ENCODE measurements at places on chromosomes 16 and 17.

- DNase-seq = no peak
Observed at GRCh38 chr17:31007695-31008373, 37.0 kb downstream of the RNF135 start.

- no peak for DNase-seq
Observed at GRCh38 chr16:56950051-56950450, 11.7 kb upstream of the CETP start.

DNA sequence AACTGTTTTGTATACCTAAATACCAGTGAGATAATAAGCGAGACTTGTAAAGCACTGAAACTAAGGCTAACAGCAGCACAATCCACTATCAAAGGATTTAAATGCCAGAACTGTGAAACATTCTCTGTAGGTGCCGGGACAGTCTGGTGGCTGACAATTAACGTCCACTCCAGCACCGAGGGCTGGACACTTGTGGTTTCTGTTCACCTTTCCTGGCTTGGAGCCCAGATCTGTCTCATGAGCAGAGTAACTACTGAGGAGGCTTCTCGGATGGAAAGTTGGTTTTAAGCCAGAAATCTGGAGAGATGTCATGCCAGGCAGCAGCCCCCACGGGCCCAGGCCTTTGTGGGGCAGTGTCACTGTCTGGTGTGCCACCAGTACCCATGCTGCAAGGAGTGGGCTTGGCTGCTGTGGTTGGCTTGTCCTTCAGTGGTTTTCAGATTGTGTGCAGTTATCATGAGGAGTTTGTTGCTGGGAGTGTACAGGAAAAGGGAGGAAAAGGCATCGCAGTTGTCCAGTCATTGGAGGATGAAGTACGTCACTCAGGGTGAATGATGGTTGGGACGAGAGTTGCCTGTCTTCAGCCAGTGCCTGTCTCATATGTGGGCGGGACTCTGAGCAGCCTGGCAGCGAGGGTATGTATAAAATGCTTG lies 35.5 kb downstream of the UBN1 start:
- peak; percentile 26 for DNase-seq

GRCh38 chr16:6905601-6906000 lies 427.0 kb upstream of the RBFOX1 start:
- DNase-seq = no peak

- no peak for DNase-seq
Observed at GRCh38 chr17:1989135-1989534, 36.0 kb downstream of the RTN4RL1 start.

DNA sequence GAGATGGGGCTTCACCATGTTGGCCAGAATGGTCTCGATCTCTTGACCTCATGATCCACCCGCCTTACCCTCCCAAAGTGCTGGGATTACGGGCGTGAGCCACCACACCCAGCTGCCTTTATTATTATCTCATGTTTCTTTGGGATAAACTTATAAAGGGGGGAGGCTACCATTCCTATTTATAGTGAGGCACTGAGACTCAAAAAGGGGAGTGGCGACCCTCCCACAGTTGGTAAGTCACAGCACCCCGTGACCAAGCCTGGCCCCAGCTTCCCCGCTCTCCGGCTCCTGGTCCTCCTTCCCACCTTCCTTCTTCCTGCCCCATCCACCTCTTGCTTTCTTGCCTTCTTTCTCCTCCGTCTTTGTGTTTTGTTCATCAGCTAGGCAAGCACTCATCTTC lies 5.2 kb downstream of the MYH3 start:
- no peak for DNase-seq

- no peak for DNase-seq
Observed at GRCh38 chr16:31093132-31093703, 1.4 kb downstream of the VKORC1 start.

- no peak for DNase-seq
Observed at GRCh38 chr17:4059656-4060055, 83.2 kb downstream of the ZZEF1 start.

DNA sequence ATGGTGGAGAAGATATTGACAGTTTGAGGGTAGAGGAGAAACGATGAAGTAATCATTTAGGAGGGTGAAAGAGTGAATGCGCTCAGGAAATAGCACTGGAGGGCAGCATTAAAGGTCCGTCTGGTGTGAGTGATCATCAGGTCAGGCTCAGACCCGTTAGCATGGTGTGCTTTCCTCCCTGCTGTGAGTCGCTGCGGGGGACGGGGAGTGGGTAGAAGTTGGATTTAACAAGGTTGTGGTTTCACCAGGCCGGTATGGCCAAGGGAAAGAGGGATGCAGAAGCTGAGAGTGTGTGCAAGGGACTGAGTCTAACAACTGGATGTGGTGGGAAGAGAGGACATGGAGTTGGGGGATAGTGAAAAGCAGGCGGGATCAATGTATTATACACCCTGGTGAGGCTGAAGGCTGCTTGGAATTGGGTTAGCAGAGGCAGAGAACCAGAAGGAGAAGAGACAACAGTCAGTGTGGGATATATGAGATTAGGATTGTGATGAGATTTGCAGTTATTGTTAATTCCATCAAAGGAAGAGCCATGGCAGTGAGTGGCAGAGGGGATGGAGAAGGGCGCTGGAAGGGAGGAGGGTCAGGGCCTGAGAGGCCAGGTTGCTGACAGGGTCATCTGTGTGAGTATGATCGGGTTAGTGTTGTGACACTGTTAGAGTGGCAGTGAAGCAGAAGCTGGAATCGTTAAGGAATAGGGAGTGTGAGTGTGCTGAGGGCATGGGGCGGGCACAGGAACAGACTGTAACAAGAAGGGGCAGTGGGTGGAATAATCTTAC lies 59.0 kb upstream of the TBX2 start:
- no peak for DNase-seq

DNA sequence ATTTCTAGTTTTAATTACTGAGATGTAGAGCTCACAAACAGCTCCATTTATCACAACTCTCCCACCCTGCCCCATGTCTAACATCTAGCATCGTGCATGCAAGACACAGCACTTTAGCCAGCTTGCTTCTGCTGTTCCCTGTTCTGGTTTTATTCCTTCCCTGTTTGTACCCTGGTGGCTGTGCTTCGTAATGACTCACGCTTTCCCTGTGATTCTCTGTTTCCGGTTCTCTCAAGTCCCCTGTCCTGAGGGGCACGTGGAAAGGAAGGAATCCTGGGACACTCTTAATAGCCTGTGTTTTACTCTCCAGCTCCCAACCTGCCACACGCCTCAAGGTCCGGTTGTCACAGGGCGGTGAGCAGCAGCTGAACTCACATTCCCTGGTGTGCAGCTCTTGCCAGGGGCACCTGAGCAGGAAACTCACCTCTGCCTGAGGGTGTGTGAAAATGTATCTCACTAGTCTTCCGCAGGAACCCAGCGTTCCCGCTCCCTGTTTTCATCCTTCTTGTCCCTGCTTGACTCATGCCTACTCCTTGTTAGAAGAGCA lies 10.6 kb downstream of the SHISA6 start:
- DNase-seq = no peak

DNA sequence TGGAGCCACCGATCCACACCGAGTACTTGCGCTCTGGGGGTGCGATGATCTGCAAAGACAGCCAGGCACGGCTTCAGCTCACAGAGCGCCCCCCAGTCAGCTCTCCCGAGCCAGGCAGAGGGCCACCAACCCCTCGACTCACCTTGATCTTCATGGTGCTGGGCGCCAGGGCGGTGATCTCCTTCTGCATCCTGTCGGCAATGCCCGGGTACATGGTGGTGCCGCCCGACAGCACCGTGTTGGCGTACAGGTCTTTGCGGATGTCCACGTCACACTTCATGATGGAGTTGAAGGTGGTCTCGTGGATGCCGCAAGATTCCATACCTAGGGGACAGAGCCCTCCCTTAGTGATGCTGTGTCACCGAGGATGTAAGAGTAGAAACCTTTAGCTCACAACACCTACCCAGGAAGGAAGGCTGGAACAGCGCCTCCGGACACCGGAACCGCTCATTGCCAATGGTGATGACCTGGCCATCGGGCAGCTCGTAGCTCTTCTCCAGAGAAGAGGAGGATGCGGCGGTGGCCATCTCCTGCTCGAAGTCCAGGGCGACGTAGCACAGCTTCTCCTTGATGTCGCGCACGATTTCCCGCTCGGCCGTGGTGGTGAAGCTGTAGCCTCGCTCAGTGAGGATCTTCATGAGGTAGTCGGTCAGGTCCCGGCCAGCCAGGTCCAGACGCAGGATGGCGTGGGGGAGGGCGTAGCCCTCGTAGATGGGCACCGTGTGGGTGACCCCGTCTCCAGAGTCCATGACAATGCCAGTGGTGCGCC lies 1.6 kb downstream of the ACTG1 start:
- no peak for DNase-seq

- peak; percentile 68 for DNase-seq
Observed at GRCh38 chr17:80826955-80827645, 164.5 kb upstream of the CHMP6 start.

GRCh38 chr17:82869536-82869935 lies 29.7 kb upstream of the ZNF750 start:
- DNase-seq = no peak

- DNase-seq = no peak
Observed at GRCh38 chr16:10957771-10958482, 13.6 kb downstream of the CLEC16A start.

- DNase-seq = no peak
Observed at GRCh38 chr17:9273428-9274391, 252.4 kb downstream of the NTN1 start.

GRCh38 chr16:56196381-56196780 lies 5.1 kb downstream of the GNAO1 start:
- DNase-seq = no peak

DNA sequence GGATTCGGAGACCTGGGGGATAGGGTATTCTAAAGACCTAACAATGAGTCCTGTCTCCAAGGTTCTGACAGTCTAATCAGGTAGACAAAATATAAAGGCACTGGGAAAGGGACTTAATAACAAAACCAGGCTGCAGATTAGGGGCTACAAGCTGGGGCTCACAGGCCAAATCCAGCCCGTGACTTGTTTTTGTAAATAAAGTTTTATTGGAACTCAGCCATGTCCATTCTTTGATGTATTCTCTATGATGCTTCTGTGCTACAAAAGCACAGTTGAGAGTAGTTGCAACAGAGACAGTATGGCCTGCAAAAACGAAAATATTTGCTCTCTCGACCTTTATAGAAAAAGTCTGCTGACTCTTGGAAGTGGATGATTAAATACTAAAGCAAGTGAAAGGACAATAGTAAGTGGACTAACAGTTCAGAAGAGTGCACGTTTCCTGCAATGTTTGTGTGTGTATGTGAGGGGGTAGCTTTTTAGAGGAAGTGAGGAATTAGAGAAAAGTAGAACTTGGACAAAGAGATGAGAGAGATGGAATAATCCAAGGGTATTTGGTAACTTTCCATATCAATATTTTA lies 115.4 kb upstream of the ZFHX3 start:
- no peak for DNase-seq

GRCh38 chr16:16151315-16151714 lies 72.0 kb downstream of the ABCC6 start:
- DNase-seq = no peak

DNA sequence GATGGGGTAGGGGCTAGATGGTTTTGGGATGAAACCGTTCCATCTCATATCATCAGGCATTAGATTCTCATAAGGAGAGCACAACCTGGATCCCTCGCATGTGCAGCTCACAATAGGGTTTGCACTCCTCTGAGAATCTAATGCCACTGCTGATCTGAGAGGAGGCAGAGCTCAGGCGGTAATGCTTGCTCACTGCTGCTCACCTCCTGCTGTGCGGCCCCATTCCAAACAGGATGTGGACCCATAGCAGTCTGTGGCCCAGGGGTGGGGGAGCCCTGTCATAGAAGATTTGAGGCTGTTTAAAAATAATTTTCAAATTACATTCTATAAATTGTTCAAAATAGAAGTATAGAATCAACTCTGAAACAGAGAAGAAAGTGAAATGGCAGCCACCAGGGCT lies 50.8 kb downstream of the PHKB start:
- no peak for DNase-seq

DNA sequence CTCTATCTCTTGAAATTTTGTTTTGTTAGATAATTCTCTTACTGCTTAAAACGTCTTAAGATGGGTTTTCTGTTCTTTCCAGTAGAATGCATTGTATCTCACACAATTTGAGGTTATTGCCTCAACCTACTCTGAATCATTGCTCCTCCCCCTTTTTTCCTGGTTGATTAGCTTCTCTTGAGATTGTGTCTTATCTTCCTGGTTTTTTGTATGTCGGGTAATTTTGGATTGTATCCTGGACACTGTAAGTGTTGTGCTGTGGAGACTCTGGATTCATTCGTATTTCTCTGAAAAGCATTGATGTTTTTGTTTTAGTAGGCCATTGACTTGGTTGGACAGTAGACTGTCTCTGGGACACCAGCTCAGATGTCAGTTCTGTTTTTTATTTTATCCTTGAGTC lies 26.1 kb downstream of the PRKCB start:
- no peak for DNase-seq

DNA sequence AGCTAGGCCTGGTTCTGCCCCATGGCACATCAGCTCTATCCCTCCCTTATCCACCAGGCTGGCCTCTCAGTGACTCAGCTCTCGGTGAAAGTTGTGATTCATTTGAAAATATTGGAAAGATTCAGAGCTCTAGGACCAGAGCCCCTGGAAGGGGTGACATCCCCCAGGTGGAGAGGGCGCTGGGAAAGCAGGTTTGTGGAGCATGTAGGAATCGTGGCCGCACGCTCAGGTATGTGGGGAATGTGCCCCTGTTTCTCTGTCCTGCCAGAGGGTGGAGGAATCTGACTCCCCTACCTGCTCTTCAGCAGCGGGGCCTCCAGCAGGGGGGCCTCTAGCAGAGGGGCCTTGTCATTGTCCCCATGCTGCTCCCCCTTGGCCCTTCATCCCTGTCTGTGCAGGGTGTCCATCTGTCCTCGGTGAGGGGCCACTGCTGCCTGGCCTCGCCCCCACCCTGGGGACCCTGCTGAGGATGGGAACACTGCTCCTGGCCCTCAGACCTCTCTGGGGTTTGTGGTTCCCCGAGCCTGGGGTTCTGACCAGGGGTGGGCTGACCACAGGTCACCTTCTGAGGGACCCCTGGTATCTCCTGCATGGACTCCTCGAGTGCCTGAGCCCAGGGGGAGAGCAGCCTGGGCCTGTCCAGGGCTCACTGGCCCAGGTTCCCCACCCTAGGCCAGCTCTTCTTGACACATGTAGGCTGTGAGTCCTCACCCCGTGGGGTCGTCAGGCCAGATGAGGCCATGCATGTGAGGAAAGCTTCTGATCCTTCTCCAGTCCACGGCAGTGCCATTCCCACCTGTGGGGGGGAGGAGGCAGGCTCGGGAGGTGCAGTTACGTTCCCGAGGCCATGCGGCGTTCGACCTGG lies 47.5 kb downstream of the NT5M start:
- DNase-seq = no peak

- no peak for DNase-seq
Observed at GRCh38 chr17:34434052-34434451, 71.0 kb upstream of the CCL1 start.
